ENCODE measurements at places on chromosomes 3 and 15.

DNA sequence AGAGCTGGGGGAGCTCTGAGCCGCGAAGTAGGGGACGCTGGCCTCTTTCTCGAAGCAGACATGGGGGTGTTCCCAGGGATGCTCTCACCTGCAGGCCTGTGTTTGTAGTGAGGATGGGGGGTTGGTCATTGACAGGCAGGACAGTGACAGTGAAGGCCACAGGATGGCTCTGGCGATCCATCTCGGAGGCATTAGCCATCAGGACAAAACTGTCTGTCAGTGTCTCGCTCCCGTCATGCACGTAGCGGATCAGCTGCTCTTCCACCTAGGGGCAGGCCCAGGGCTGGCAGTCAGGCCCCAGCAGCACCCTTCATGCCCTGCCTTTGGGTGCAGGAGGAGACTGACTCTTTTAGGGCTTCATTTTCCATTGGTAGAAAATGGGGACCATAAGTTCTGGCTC, 28.0 kb downstream of the CSPG4 start:
- DNase-seq, result no peak

DNA sequence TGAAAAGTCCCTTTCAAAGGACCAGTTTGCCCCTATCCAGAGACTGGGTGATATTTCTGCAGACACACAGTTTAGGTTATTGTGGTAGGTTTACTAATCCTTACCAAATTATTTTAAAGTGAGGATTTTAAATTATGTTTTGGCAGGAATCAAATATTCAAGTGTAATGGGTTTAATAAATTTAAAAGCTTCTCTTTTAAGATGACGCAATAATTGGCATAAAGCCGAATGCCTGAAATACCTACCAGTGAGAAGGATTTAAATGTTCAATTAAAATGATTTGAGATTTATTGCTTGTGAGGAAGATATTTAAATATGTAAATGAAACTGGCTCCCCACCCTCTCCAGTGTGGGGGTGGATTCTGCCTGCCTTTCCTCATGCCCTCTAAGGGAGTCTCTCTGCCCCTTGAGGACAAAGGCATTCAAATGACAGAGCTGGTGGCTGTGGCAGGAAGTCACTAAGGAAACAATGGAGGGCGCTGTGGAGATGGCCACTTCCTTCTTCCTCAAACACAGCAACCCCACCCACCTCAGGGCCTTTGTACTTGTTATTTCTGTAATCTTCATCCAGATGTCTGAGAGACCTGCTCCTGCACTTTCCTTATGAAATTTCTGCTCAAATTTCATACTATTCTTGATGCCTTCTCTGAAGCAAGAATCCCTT, 131.7 kb downstream of the TNIK start:
- peak; percentile 9 for DNase-seq

GRCh38 chr3:138378990-138379389, 30.6 kb downstream of the MRAS start:
- no peak for DNase-seq

DNA sequence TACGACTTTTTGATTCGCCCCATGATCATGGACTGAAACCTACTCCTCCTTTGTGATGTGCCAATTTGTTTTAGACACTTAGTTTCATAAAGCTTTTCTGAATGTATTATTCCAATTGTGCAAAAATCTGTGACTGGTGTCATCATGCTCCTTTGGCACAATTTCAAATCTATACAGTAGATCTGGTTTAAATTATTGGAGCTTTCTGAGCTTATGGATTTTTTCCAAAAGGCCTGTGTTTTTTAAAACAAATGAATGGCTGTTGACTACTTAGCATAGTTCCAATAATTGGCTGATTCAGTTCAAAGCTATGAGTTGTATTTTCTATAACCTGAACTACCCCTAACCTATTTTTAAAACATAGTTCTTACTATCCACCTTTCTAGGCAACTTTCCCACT, 282.7 kb downstream of the CNTN3 start:
- DNase-seq, result no peak

DNA sequence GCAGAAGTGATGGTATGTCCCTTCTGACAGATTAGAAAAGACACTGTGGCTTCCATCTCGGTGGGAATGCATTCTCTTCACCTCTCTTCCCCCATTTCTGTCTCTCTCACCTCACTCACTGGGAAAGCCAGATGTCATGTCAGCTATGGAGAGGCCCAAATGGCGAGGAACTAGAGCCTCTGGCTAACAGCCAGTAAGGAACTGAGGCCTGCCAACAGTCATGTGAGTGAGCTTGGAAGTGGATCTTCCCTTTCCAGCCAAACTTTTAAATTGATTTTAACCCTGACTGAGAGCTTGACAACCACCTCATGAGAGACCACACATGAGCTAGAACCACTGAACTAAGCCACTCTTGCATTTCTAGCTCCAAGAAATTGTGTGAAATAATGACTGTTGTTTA, 35.2 kb upstream of the CDAN1 start:
- DNase-seq, result no peak

GRCh38 chr3:123093696-123094095, 26.9 kb downstream of the PDIA5 start:
- DNase-seq, result no peak

GRCh38 chr3:135895734-135896121, 69.8 kb upstream of the PPP2R3A start:
- DNase-seq, result no peak

DNA sequence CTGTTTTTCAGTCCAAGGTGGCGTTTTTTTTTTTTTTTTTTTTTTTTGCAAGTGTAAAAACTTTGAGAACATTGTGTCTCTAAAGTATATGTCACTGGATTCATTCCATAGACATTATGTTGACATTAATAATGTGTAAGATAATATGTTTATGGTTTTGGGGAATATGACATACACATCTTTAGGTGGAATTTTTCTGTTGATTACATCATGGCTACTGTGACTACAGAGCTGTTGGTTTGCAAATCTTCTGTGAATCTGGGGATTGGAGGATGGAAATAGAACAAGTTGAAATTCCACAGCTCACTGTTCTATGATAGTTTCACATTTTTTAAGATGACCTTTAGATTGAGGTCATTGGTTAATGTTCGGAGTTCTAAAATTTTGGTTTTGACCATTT, 24.4 kb upstream of the PLSCR2 start:
- no peak for DNase-seq

DNA sequence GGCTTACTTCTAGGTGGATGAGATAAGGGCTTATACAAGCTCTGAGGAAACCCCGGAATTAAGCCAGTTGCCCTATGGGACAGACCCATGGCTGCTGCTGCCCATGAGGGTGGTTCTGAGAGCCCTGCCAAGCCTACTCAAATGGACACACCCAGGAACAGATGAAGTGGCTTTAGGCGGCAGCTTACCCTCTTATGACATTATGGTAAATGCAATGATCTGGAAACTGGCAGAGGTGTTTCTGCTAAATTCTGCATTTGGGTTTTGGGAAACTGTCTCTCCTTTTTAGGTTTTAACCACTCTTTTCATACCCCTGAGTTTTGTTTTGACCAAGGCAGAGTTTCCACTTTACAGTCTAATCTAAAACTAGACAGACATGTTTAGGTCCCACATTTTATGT, 9.0 kb upstream of the ZBED2 start:
- DNase-seq, result no peak

DNA sequence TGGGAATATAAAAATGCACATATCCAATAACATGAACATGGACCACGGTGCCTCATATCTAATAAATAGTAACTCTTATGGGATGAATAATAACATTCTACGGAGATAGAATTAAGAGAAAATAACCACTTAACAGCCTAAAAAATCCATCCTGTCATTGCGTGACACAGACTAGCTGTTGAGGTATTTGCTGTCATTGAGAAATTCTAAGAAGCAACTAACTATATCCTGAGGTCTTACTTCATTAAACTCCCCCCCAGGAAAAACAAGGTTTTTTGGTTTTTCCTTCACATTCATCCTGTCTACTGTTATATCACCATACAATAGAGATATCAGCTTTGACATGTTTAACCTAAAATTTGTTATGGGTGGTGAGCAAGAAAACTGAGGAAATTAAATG, 14.3 kb downstream of the CEP152 start:
- DNase-seq, result no peak

GRCh38 chr3:142975316-142975995, 12.0 kb upstream of the PAQR9 start:
- no peak for DNase-seq

DNA sequence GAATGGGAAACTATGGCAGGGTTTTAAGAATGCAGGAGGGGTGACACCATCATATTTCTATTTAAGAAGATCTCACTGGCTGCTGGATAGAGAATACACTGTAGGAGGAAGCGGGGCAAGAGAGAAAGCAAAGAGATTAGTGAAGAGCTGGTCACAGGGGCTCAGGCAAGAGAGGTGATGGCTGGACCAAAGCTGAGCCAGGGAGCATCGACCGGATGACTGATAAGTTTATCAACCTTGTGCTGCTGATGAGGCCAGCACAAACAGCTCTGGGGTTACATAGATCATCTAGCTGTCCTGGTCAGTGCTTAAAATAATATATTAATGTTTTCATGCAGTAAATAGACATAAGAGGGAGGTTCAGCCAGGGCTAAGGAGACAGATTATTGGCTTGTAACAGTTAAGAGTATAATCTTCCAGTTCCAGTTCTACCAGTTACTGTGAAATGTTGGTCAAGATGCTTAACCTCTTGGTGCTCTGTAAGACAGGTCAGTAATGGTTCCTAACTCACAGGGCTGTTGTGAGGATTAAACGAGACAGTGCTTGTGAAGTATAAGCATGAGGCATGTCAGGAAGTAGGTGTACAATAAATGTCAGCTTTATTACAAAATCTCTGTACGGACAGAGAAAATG, 201.0 kb upstream of the FEZF2 start:
- no peak for DNase-seq

DNA sequence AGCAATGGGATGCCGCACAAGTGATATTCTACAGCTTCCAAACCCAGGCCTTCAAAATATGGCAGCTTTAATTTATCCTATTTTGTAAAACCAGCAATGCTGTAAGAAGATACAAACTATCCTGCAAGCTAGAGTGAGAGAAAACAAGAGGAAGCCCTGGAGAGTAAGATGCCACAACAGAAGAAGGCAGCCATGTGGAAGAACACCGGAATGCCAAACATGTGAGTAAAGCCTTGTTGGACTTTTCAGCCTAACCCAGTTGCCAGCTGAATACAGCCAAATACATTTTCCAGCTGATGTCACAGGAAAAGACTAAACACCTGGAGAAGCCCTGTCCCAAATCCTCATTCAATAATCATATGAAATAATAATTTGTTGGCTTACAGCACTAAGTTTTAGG, 1115.1 kb upstream of the CADM2 start:
- DNase-seq, result no peak

DNA sequence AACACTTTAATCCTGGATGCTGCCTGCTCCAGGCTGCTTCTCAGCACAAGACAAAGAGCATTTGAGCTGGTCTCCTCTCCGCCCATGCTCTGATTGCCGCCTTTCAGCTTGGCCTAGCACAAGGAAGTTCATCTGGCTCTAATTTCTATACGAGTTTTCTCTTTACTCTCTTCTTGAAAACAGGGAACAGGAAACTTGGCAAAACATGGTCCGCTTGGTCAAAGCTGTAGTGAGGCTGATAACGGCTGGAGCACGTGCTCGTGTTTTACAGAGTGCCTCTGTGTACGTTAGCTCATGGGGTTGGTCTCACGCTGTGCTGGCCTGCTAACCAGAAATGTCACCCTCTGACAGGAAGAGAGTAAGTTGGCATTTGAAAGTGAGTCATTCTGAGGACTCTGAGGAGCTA, 19.2 kb downstream of the RARRES1 start:
- DNase-seq, result no peak

GRCh38 chr3:10485380-10485779, 20.0 kb downstream of the ATP2B2 start:
- no peak for DNase-seq

DNA sequence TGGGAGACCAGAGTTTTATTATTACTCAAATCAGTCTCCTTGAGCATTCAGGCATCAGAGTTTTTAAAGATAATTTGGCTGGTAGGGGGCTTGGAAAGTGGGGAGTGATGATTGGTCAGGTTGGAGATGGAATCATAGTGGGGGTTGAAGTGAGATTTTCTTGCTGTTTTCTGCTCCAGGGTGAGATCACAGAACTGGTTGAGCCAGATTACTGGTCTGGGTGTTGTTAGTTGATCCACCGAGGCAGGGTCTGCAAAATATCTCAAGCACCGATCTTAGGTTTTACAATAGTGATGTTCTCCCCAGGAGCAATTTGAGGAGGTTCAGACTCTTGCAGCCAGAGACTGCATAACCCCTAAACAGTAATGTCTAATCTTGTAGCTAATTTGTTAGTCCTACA, 141.0 kb downstream of the OTOL1 start:
- no peak for DNase-seq

GRCh38 chr15:26864664-26865191, 2.1 kb upstream of the GABRA5 start:
- DNase-seq, result no peak

- DNase-seq, result no peak
Measured at GRCh38 chr3:138933981-138934691, 12.8 kb downstream of the FOXL2 start.

DNA sequence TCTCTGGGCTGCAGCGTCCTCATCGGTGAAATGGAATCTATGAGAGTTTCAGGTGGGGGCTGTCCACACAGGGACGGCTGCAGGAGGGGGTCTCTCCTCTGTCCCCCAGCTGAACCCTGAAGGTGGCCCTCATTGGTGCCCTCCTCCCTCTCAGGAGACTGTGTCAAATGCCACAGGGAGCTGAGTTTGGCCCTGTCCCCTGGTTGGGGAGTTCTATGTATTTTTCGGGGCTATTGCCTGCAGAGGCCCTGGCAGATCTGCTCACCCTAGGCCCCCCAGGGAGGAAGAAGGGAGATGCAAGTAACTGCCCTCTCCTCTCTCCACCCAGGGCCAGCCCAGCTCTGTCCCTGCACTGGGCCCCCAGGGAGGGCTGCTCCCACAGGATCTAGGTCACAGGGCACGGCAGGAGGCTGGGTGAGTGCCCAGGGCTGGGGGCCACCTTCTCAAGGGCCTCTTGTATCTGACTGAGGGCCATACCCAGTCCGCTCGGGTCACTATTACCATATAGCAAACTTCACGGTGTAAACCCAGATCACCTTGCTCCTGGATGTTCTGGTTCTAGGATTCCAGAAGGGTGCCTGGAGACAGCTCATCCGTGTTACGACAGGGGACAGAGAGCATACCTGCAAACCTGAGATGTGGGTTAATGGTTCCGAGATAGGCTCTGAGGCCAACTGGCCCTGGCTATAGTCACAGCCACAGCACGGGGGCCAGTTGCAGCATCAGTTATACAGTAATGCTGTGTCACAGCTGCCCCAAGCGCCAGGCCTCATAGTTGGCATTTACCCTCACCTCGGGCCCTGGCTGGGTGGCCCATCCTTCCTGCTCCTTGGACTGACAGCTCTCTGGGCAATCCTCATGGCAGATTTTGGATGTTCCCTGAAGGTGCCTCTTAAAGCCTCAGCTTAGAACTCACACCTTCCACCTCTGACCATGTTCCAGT, 102.4 kb upstream of the PRR23E start:
- no peak for DNase-seq

- DNase-seq, result no peak
Measured at GRCh38 chr3:127124120-127124519, 68.8 kb upstream of the PRR23E start.

DNA sequence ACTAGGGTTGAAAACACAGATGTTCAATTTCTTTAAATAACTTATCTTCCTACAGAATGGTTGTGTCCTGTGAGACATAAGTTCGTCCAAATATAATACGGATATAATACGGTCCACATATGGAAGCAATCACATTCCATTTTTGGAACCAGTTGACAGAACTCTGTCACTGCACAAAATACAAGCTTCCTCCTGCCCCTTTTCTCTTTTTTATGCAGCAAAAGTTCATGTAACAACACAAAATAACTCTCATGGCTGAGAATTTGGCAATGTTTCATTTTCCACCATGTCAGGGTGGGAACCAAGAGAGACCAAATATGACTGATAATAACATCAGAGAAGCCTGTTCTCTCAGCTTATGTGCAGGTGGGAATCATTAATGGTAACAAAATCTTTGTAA, 158.1 kb upstream of the ZNF385D start:
- DNase-seq, result no peak
